Activated CD4-positive, alpha-beta T cell treated with anti-CD3 and anti-CD28 coated beads, Interleukin-2, amount 10 ng/mL, durations not matched to agents 7 days and 5 days (primary cell): ENCODE measurements at places on chromosomes 11 and 22.

- H3K4me1 ChIP-seq, result no peaks in the 10 kb centered on the region
- H3K4me3 ChIP-seq, result no peak overlapping the region
- DNase-seq, result no peak
- no peak overlapping the region for H3K27ac ChIP-seq
- H3K27me3 ChIP-seq, result peaks cover 7% of the 10 kb centered on the region
Observed at GRCh38 chr11:93939084-93939760, 81.9 kb upstream of the HEPHL1 start.

GRCh38 chr11:20631519-20632168, 32.2 kb downstream of the SLC6A5 start:
- no peaks in the 10 kb centered on the region for H3K27me3 ChIP-seq
- no peak for DNase-seq
- H3K4me3 ChIP-seq, result no peak overlapping the region
- H3K27ac ChIP-seq, result no peak overlapping the region
- no peaks in the 10 kb centered on the region for H3K4me1 ChIP-seq

DNA sequence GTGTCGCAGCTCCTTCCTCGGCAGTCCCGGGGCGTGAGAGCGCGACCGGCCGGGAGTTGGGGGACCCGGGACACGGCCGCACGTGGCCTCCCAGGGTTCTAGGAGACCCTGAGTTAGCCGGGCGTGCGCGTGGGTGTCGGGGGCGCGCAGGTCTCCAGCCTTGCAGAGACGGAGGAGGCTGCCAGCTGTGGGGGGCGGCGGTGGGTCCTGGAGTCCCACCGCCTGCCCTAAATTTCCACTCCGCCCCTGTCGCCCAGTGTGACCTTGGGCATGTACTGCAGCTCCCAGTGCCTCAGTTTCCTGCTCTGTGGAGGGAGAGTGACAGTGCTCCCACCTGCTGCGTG, 18.8 kb downstream of the RRP7A start:
- H3K27me3 ChIP-seq, result no peaks in the 10 kb centered on the region
- H3K4me3 ChIP-seq, result no peak overlapping the region
- H3K36me3 ChIP-seq, result no peaks in the 10 kb centered on the region

DNA sequence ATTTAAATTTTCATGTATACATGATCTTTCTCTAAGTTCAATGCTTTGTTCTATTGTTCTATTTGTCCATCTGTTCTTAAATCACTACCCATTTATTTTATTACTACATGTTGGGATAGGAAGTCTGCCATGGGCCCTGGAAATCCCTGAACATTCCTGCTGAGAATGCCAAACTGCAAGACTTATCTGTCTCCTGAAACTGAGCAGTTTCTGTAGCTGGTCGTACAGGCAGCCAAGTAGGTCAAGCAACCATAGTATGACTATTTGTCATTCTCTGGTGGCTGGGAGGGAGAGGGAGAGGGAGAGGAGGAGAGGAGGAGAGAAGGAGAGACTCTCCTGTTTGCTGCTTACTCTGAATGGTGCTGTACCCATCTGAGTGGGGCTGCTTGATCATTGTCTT, 82.8 kb upstream of the SNX19 start:
- H3K36me3 ChIP-seq, result no peaks in the 10 kb centered on the region
- no peak for DNase-seq
- no peak overlapping the region for H3K4me3 ChIP-seq
- H3K27me3 ChIP-seq, result no peaks in the 10 kb centered on the region

DNA sequence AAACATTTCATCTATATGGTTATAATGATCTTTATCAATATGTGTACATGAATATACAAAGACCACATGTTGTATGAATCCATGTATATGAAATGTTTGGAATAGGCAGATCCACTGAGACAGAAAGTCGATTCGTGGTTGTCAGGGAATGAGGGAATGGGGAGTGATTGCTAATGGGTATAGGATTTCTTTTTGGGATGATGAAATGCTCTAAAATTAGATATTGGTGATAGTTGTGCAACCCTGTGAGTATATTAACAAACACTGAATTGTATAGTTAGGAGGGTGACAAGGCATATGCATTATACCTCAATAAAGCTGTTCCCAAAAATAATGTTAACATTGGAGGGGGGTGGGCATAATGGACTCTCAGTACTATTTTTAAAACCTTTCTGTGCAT, 5.0 kb upstream of the PTPMT1 start:
- no peak for DNase-seq
- H3K36me3 ChIP-seq, result no peaks in the 10 kb centered on the region
- H3K27ac ChIP-seq, result no peak overlapping the region
- H3K4me3 ChIP-seq, result no peak overlapping the region

- H3K4me1 ChIP-seq, result peaks cover 24% of the 10 kb centered on the region
- DNase-seq, result peak; percentile 84
- H3K36me3 ChIP-seq, result peaks cover 24% of the 10 kb centered on the region
- H3K4me3 ChIP-seq, result peak overlapping the region; percentile 90
- no peaks in the 10 kb centered on the region for H3K27me3 ChIP-seq
- peak overlapping the region; percentile 84 for H3K27ac ChIP-seq
Observed at GRCh38 chr22:41682033-41682807, 6.4 kb downstream of the SNU13 start.

GRCh38 chr11:109121173-109121932, 300.6 kb upstream of the C11orf87 start:
- no peak overlapping the region for H3K27ac ChIP-seq
- no peaks in the 10 kb centered on the region for H3K27me3 ChIP-seq
- DNase-seq, result no peak
- no peak overlapping the region for H3K4me3 ChIP-seq

GRCh38 chr11:46380340-46381047, 975 bp upstream of the MDK start:
- peak; percentile 76 for DNase-seq
- H3K27ac ChIP-seq, result peak overlapping the region; percentile 57
- H3K36me3 ChIP-seq, result peaks cover 29% of the 10 kb centered on the region
- peak overlapping the region; percentile 69 for H3K4me3 ChIP-seq

DNA sequence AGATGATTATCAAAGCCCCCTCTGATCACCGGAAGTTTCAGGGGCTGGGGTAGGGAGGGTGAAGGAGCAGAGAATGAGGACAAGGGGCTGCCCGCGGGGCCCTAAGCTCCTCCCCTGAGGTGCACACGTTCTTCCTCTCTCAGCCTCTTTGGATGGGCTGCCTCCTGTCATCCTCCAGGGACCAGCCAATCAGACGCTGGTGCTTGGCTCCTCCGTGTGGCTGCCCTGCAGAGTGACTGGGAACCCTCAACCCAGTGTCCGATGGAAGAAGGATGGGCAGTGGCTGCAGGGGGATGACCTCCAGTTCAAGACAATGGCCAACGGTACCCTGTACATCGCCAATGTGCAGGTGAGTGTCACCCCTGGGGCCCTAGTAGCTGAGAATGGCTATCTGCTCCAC, 7.5 kb downstream of the ROBO3 start:
- H3K36me3 ChIP-seq, result no peaks in the 10 kb centered on the region
- DNase-seq, result no peak
- peaks cover 26% of the 10 kb centered on the region for H3K4me1 ChIP-seq
- H3K27me3 ChIP-seq, result peaks cover 74% of the 10 kb centered on the region

DNA sequence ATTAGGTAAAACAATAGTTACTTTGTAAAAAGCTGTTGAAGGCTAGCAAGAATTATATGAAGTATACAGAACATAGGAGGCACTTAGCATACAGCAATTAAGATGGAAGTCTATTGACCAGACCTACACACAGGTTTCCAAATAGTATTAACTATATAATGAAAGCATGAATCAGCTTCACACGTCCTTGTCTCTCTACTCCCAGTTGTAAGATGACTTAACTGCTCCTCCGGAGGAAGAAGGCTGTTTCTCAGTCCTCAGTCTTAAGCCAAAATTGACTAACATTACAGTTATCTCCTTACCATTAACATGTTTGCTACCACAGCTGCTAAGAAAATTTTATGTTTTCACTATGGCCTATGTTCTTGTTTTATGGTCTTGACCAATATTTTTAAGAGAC, 24.7 kb downstream of the SIK3 start:
- no peak for DNase-seq
- H3K4me3 ChIP-seq, result no peak overlapping the region
- H3K4me1 ChIP-seq, result peaks cover 41% of the 10 kb centered on the region
- no peak overlapping the region for H3K27ac ChIP-seq

DNA sequence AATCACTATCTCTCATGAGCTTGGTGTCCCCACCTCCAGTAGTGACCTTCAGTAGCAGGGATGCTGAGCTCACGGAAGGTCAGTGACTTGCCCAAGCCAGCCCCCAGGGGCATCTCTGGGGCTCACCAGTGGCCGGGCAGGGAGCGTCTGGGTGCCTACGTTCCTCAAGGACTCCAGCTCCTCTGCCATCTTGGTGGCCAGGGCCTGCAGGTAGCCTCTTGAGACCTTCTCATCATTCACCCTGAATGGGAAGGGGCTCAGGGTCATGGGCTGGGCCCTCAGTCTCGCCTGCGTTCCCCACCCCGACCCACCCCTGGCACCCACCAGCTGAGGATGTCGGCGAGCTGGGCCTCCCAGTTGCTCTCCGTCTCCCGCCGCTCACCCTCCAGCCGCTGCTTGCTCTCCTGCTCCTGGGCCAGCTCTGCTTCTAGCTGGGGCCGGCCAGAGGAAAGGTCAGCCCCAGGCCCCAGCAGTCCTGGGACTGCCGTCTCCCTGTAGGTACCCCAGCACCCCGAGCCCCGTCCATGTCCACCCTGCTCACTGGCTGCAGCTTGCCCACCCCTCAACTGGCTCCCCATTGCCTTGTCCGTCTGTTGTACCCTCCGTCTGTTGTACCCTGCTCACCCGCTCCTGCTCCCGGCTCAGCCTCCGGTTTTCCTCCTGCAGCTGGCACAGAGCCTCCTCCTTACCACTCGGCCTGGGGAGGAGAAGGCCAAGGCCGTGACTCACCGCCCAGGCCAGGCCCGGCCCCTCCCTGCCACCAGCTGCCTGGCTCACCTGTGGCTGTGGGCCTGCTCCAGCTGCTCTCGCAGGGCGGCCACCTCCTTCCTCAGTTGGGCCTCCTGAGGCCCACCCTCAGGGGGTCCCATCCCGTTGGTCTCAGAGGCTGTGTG, 9.5 kb downstream of the CDC42BPG start:
- H3K4me1 ChIP-seq, result peaks cover 6% of the 10 kb centered on the region
- H3K27me3 ChIP-seq, result no peaks in the 10 kb centered on the region
- H3K4me3 ChIP-seq, result no peak overlapping the region
- no peak overlapping the region for H3K27ac ChIP-seq
- H3K36me3 ChIP-seq, result no peaks in the 10 kb centered on the region
- DNase-seq, result no peak

- peaks cover 7% of the 10 kb centered on the region for H3K36me3 ChIP-seq
- H3K27me3 ChIP-seq, result no peaks in the 10 kb centered on the region
- peak overlapping the region; percentile 82 for H3K4me3 ChIP-seq
- H3K4me1 ChIP-seq, result peaks cover 30% of the 10 kb centered on the region
- peak overlapping the region; percentile 89 for H3K27ac ChIP-seq
Observed at GRCh38 chr11:72225411-72225951, 914 bp downstream of the INPPL1 start.

- no peaks in the 10 kb centered on the region for H3K36me3 ChIP-seq
- H3K4me1 ChIP-seq, result no peaks in the 10 kb centered on the region
- H3K27ac ChIP-seq, result no peak overlapping the region
- no peak for DNase-seq
Observed at GRCh38 chr11:102794382-102794781, 3.6 kb downstream of the MMP1 start.

GRCh38 chr11:8913961-8914660, 3.1 kb downstream of the AKIP1 start:
- DNase-seq, result peak; percentile 53
- peaks cover 34% of the 10 kb centered on the region for H3K36me3 ChIP-seq
- peaks cover 46% of the 10 kb centered on the region for H3K4me1 ChIP-seq
- peaks cover 3% of the 10 kb centered on the region for H3K27me3 ChIP-seq
- H3K4me3 ChIP-seq, result peak overlapping the region; percentile 58

- H3K27me3 ChIP-seq, result peaks cover 5% of the 10 kb centered on the region
- no peaks in the 10 kb centered on the region for H3K36me3 ChIP-seq
- no peaks in the 10 kb centered on the region for H3K4me1 ChIP-seq
Observed at GRCh38 chr22:43897751-43898261, 6.0 kb upstream of the PNPLA5 start.

GRCh38 chr11:765025-765801, 12.1 kb downstream of the GATD1 start:
- H3K27ac ChIP-seq, result no peak overlapping the region
- peak; percentile 69 for DNase-seq
- peaks cover 25% of the 10 kb centered on the region for H3K36me3 ChIP-seq
- H3K4me3 ChIP-seq, result no peak overlapping the region
- no peaks in the 10 kb centered on the region for H3K27me3 ChIP-seq

DNA sequence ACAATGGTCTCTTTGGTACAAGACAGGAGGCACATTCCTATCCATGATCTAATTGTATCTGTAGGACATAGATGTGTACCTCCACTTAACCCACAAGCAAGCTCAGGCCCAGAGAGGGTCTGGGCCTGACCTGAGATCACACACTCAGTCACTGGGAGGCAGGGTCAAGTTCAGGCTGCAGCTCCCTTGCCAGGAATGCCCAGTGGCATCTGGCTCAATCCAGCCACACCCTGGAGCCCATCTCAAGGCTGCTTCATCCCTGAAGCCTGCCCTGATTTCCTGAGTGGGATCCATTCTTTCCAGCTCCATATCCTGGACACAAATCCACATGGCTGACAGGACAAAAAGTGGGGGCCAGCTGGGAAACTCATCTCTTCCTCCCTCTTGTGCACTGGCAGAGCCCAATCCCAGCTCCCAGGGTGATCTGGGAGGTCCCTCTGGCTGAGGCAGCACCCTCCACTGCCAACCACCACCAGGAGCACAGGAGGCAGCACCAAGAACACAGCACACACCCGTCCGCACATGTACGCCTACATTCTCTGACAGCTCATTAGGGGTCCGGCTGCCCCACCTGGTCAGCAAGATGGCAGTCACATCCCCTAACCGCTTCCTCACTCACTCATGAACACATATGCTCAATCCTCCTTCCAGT, 39.2 kb upstream of the KLHL35 start:
- H3K27me3 ChIP-seq, result no peaks in the 10 kb centered on the region
- H3K4me1 ChIP-seq, result peaks cover 23% of the 10 kb centered on the region
- no peak for DNase-seq
- no peak overlapping the region for H3K27ac ChIP-seq
- peaks cover 2% of the 10 kb centered on the region for H3K36me3 ChIP-seq
- H3K4me3 ChIP-seq, result no peak overlapping the region

GRCh38 chr11:76745044-76745376, 38.1 kb upstream of the TSKU start:
- H3K27ac ChIP-seq, result no peak overlapping the region
- H3K4me3 ChIP-seq, result no peak overlapping the region
- DNase-seq, result no peak
- no peaks in the 10 kb centered on the region for H3K4me1 ChIP-seq
- H3K27me3 ChIP-seq, result peaks cover 7% of the 10 kb centered on the region
- no peaks in the 10 kb centered on the region for H3K36me3 ChIP-seq

GRCh38 chr11:48013269-48013901, 33.0 kb downstream of the PTPRJ start:
- H3K27me3 ChIP-seq, result no peaks in the 10 kb centered on the region
- H3K27ac ChIP-seq, result peak overlapping the region; percentile 96
- peak; percentile 63 for DNase-seq

DNA sequence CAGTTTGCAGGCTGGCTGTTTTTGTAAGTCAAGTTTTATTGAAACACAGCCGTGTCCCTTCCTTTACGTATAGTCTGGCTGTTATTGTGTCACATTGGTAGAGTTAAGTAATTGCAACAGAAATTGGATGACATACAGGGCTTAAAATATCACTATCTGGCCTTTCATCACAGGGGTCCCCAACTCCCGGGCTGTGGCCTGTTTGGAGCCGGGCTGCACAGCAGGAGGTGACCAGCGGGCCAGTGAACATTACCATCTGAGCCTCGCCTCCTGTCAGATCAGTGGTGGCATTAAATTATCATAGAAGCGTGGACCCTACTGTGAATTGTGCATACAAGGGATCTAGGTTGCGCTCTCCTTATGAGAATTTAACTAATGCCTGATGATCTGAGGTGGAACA, 31.7 kb downstream of the EXT2 start:
- H3K27me3 ChIP-seq, result no peaks in the 10 kb centered on the region
- DNase-seq, result no peak
- H3K36me3 ChIP-seq, result peaks cover 12% of the 10 kb centered on the region
- no peak overlapping the region for H3K4me3 ChIP-seq
